ENCODE measurements at places on chromosomes 1 and 21.

DNA sequence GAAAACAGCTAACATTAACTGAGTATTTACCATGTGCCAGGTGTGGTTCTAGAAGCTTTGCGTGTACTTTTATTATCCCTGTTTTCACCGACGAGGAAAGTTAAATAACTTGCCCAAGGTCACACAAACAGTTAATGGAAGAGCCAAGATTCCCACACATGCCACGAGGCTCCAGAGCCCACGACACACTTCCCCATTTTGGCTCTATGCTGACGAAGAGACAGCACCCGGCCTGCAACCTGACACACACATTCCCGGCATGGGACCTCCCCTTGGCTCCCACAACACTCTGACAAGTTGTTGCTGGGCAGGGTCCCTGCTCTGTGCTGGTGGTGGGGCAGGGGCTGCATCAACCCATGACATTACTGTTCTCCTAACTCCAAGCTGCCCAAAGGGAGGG lies 52.8 kb downstream of the RAP1GAP start:
- no peak for DNase-seq

DNA sequence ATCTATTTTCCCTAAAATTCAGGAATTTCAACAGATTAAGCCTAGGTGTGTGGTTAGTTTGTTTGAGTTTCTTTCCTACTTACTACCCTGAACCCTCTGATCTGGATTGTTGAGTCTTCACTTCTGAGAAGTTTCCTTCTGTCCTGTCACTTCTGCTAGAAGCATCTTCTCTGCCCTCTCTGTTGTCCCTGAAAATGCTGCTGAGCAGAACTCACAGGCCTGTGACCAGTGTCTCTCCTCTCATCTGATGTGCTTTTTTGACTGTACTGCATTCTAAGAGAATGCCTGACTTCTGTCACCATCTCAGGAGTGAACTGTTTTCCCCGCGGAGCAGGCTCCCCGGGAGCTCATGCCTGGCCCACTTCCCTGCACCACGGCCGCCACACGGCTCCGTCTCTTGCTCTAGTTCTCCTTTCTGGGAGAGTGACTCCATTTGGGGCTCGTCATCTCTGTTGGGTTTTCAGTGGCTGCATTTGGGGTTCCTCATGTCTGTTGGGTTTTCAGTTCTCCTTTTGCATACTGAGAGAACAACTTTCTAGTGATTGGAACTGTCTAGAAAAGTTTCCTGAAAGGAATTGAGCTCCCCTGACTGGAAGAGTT lies 77.9 kb downstream of the POFUT2 start:
- no peak for DNase-seq

DNA sequence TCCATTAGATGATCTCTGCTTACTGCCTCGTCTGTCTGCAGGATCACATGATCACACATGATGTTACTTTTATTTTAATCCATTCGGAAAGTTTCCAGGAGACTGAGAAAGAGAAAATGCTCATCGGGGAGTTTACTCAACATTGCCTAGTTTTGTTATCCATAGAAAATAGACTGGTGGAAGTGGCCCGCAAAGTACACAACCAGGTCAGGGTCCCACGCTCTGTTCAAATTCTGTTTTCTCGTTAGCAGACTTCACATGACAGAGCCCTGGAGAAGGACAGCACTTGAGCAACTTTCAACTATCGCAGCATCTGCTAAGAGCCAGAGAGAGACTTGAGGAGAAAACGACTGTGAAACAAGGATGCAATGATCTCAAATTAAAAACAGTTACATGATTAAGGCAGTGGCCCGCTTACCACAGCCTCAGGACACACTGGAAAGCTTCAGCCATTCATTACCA lies 44.2 kb downstream of the ADAMTS1 start:
- no peak for DNase-seq

DNA sequence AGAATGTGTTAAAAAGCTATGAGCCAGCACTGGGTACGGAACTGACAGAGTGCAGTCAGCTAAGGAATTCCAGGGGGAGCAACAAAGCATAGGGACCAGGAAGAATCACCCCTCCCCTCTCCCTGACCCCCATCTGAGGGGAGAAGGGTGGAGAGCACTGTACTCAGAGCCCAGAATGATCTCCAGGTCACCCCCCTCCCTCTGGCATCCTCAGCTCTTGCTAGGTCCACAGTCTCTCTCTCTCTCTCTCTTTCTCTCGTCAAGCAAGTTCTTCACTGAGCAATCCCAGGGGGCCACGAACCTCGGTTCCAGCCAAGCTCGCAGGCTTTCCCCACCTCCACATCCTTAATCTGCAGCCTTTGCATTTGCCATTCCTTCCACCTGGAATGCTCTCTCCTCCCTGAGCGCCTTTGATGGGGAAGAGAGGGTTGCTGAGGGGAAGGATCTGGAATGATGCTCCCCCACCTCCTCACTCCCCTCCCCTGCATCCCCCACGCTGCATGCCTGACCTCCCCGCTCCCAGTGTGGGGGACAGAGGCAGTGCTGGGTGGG lies 6.7 kb upstream of the WASF2 start:
- DNase-seq, result no peak

DNA sequence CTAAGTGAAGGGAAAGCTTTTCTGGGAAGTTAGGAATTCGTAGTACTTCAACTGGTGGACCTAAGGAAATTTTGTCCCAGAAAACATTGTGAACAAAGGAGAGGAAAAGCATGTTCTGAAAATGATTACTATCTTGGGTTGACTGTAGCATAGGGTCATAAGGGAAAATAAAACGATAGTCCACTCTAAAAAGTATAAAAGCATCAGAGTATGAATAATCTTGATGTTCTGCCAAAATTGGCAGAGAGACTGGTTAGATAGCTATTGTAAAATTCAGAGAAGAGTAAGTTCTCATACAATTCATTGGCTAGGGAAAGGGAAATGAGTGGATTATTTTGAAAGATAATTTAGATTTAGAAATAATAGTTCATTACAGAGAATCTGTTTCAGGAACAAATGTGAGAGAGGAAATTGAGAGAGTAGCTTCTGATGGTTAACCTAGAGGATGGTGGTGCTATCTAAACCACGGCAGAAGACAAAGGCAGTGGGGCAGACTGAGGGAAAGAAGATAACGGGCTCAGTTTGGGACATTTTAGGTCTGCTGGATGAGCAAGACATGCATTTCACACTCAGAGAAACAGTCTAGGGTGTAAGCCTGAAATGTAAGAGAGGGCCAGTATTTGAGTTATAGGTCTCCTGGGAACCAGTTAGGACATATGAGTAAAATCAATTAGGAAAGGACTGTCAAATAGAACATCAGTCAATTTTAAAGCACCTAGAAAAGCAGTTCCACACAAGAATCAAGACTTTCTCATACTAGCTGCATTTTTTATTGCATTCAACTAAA lies 799.3 kb upstream of the CXADR start:
- DNase-seq, result no peak

DNA sequence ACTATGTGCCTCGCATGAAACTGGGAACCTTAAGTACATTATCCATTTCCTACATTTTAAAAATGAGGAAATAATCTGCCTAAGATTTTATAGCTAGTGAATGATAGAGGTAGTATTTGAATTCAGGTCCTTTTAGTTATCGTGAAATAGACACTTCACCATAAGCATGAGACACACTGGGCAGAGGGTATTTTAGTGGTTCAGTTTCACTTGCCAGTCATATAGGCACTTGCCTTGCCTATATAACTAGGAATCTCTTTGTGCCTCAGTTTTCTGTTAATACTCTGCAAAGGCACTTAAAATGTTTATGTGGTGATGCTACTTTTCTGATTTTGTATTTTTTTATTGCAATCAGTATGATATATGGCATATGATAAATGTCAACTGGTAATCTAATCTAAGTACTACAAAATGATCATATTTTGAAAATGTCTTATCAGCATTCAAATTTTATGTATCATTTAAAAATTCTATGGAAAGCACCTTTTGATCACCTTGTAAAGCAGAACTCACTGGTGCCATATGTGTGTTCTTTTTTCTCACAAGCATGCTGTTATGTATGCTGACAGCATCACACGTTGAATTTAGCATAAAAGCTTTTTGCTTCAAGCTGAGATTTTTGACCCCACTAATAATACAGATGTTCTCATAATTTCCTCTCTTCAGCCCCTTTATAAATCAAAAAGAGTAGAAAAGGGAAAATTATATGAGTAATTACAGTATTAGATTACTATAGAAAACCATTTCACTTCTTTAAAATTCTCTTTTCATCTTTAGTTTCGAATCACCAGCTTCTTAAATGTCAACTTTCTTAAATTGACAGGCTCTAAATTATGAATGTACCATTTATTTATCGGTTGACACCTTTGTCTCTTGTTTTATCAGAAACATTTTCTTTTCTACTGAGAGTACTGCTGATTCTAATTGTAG lies 52.6 kb downstream of the RPS6KC1 start:
- DNase-seq, result no peak

GRCh38 chr1:16146279-16147155 lies 9.4 kb downstream of the EPHA2 start:
- DNase-seq, result no peak

- DNase-seq, result no peak
Observed at GRCh38 chr1:205600085-205600484, 31.7 kb downstream of the ELK4 start.

DNA sequence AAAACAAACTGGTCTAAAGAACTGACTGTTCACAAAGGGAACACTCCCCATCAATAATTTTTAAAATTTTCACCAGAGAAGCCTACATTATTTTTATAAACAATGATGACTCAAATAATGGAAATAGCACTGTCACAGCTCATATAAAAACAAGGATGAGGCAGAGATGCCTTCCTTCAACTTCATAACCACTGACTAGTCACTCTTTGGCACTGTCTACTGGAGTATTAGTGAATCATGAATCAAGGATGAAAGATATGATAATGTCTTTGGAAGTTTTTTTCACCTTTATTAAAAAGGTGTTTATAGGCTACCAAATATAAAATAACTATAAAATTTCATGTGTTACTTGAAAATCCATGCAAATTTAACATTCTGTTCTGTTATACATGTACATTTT lies 316.9 kb downstream of the VAV3 start:
- DNase-seq, result no peak

GRCh38 chr1:151710187-151710840 lies 6.3 kb downstream of the CELF3 start:
- peak; percentile 43 for DNase-seq

DNA sequence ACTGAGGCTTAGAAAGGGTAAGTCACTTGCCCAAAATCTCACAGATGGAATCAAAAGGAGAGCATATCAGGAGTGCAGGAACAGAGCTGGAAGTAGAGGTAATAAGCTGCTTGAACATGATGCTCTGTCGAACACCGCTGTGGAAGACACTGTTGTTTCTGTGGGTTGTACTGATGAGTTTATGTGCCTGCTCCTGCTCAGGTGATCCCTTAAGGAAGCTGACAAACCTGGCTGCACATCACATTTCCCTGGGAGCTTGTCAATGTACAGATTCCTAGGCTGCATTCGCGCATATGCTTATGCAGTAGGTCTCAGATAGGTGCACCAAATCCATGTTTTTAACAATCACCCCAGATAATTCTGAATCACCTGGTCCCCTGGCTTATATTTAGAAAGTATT lies 79.7 kb downstream of the ZNF326 start:
- DNase-seq, result no peak

DNA sequence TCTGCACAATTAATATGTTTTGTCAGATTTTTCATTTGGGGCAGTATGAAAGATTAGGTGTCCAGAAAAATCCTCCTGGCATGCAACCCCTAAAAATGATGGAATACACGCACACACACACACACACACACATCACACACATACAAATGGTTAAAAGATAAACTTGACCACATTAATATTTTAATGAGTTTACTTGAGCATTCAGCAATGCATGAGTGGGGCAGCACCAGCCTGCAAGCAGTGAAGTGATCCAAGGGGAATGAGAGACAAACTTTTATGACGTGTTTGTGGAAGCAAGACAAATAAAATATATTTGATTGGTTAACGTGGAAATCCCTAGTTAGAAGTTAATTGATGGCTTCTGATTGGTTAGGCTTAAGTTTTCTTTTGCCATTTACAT lies 29.1 kb upstream of the SOAT1 start:
- DNase-seq, result no peak

DNA sequence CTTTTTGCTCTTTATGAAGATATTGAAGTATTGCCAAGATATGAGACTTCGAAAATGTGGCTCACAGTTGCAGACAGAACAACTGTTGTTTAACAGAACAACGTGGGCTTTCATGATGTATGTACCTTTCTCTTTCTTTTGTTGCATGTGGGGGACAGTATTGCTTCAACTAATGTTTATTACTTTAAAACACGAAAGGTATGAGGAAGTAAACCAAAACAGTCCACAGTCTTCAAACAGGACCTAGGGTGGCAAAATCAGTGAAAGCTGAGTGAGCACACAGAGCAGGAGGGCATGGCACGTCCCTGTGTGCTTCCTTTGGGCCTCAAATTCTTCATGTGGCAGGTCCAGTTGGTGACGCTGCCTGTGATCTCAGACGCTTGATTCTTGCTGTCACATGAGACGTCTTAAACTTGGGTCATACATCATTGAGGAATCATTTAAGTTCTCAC lies 7.8 kb upstream of the CHAF1B start:
- no peak for DNase-seq

DNA sequence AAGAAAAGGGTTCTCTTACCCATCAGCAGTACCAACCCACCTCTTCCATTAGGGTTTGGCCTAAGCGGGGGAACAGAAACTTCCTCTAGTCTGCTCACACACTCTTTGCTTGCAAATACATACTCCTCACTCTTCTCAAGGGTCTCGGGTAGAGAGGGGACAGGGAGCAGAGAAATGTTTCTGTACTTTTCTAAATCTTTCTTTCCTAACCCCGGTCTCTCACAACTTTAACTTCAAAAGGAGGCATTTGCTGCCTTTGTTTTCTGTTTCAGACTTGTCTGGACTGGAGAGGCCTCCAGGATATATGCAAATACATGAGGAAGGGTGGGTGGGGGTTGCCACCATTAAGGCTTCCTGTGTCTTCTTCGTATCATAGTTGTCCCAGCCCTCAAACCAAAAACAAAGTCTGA lies 10.5 kb upstream of the LAX1 start:
- DNase-seq, result no peak

GRCh38 chr1:206116873-206117150 lies 376 bp downstream of the AVPR1B start:
- DNase-seq, result no peak

GRCh38 chr1:10615932-10616671 lies 141.4 kb downstream of the PEX14 start:
- no peak for DNase-seq

DNA sequence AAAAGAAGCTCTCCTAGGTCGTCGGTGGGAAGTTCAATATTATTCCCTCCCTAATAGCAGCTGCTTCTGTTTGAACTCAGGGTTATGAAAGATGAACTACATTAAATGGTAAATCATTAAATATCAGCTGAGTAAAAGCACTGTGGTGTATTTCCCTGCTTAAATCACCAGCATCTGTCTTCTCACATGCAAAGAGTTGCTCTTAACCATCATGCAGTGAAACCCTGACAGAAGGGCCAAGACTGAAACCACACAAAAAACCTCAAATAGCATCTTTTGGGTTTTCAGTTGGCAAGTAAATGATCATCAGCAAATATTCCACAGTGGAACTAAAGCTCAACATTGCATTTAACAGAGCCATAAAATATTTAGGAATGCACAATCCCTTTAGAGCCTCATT lies 380.0 kb upstream of the ADGRL2 start:
- DNase-seq, result no peak

DNA sequence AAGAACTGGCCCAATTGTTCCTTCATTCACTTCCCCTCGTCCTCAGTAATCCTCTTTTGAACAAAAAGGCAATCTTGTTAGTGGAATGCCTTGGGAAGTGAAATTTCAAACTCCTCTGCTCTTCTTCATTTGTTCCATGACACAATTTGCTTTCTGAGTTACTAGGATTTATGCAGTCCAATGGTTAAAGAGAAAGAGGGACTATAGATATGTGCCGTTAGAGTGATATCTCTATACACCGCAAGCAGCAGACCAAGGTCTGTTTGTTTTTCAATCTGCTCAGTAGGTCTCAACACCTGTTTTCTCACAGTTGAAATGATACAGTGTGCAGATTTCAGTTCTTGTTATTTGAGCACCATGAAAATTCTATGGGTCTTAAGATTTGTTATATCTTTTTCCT lies 244.0 kb downstream of the DNM3 start:
- DNase-seq, result no peak
